Thoracic aorta (tissue), 2 donors: ENCODE measurements at places on chromosomes 2 and 18. TPM values are rescaled to one million over a fixed set of nuclear protein-coding genes. Genes with fewer than 3 reads are reported as not detected.

DNA sequence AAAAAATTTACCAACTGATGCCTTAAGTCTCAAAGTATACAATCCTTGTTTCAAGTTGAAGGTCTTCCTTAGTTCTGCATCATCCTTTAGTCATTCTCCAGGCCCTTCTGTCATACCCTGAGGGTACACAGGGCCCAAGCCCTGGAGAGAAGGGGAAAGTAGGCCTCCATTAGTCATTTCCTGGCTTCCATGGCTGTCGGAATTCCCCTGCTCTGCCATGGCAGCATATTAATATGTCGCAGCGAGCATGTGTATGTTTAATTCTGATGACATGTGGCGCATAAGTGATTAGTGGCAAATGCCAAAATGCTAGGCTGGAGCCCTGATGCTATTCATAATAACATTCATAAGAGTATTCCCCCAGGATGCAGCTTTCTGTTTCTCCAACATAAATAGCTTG lies 22.1 kb downstream of the GPR39 start:
- H3K27me3 ChIP-seq: no peaks in the 10 kb centered on the region
- no peaks in the 10 kb centered on the region for H3K36me3 ChIP-seq
- no peak for DNase-seq

DNA sequence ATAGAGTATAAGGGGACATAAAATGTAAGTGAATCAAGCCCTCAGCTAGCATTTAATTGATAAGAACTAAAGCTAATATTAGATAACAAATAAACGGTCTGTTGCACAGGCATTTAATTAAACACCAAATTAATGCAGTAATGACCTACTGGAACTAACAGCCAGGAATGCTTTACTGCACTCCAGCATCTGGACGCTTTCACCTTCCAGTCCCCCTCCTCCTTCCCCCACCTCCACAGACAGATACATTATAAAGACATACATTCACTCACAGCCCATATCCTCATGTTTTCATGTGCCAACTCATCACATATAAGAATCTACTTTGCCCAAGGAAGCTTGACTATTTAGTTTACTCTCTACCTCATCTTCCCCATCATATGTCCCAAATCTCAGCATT lies 337.4 kb upstream of the PIK3C3 start:
- no peaks in the 10 kb centered on the region for H3K36me3 ChIP-seq
- H3K27me3 ChIP-seq: no peaks in the 10 kb centered on the region
- H3K27ac ChIP-seq: no peak overlapping the region
- no peak overlapping the region for H3K4me3 ChIP-seq

The PPM1B gene
- 69.9 TPM for total RNA-seq

The RGPD3 gene
- total RNA-seq: 0.27 TPM
